ENCODE measurements at places on chromosomes 4 and X. TPM values are rescaled to one million over a fixed set of nuclear protein-coding genes. Genes with fewer than 3 reads are reported as not detected.

GRCh38 chrX:20388594-20388993 is 121.9 kb upstream of the RPS6KA3 start:
- DNase-seq = no peak

GRCh38 chr4:35315419-35315818 is 928.9 kb downstream of the ARAP2 start:
- DNase-seq = no peak

DNA sequence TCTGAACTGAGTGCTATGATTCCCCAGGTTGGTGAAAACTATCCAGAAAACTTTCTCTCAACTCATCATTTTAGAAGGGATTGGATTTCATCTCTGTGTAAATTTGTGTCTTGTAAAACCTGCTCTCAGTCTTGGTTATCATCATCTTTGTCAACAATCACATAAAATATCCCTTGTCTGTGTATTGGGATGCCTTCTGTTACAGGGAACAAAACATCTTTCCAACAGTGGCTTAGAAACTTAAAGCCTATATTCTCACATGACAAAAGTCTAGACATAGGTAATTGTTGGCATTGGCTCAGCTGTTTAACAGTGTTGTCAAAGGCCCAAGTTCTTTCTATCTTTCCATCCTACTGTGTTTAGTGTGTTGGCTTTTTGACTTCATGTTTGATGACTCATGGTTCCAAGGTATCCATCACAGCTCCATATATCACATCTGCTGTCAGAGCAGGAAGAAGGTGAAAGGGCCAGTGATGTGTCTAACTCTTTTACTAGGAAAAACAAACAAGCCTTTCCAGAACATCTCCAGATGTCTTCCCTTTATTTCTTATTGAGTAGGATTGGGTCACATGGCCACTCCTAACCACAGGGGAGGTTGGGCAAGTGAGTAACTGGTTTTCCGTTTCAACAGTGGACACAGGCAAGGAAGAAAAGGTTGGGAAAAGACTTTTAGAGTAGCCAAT is 65.0 kb downstream of the PHEX start:
- no peak for DNase-seq

GRCh38 chr4:46870411-46870810 is 38.6 kb downstream of the COX7B2 start:
- no peak for DNase-seq

DNA sequence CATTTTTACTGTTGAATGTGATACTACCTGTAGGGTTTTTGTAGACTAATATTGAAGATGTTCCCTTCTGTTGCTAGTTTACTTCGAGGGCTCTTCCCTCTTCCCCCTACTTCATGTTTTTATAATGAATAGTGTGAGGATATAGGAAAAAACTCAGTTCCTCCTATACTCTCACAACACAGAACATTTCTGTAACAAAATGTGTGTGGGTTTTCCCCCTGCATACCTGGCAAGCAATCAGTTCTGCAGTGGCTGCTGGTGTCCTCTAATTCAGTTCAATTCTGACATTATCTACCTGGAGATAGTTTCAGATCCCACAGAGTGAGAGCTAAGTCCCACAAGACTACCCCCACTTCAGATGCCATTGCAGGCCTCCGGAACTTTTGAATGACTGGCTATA is 107.9 kb downstream of the KDM6A start:
- no peak for DNase-seq

- DNase-seq = no peak
Measured at GRCh38 chrX:154840856-154841255, 6.4 kb upstream of the SMIM9 start.

DNA sequence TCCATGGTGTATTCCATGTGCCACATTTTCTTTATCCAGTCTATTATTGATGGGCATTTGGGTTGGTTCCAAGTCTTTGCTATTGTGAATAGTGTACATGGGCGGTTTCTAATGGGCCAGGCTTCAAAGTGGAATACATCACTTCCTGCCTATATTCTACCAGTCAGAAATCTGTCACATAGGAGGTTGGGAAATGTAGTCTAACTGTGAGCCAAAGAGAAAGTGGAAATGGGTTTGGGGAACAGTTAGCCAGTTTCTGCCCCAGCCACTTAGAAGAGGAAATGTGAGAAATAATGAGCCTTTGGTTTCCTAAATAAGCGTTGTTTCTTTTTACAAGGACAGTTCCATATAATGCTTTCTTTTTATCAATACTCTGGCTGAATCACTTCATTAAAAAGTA is 85.1 kb upstream of the AP1S2 start:
- no peak for DNase-seq

DNA sequence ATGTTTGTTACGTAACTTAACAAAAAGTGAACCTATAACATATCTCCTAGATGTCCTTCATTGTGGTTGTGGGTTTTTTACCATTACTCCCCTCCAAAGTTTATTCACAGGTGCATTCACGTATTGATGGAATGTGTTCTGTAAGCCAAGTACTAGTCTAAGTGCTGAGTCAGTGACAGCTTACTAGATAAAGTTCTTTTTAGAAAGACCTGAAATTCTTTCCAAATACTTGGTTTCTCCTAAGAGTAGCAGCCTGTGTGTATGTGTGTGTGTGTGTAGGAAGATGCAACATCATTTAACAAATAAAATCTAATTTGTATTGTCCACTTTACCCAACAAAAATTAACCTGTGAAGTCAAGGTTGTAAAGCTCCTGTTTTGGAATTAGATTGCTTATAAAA is 22.1 kb downstream of the NAP1L5 start:
- DNase-seq = no peak

DNA sequence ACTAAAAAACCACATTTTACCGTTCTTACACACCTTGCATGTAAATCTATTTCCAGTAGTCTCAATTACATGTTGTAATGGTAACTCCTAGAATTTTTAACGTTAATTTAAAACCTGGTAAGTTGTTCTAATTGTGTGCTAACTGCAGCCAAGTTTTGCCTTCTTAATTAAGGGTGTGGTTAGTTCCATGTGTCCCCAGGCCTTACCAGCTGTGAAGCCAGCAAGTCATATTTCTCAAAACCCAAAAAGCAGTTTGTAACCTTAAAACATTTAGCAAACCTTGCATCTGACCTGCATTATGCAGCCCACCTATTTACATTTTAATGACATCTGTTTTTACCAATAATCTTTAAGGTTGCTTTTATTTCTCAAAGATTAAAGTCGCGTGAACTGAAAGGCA is 18.4 kb upstream of the FAM47E start:
- no peak for DNase-seq

DNA sequence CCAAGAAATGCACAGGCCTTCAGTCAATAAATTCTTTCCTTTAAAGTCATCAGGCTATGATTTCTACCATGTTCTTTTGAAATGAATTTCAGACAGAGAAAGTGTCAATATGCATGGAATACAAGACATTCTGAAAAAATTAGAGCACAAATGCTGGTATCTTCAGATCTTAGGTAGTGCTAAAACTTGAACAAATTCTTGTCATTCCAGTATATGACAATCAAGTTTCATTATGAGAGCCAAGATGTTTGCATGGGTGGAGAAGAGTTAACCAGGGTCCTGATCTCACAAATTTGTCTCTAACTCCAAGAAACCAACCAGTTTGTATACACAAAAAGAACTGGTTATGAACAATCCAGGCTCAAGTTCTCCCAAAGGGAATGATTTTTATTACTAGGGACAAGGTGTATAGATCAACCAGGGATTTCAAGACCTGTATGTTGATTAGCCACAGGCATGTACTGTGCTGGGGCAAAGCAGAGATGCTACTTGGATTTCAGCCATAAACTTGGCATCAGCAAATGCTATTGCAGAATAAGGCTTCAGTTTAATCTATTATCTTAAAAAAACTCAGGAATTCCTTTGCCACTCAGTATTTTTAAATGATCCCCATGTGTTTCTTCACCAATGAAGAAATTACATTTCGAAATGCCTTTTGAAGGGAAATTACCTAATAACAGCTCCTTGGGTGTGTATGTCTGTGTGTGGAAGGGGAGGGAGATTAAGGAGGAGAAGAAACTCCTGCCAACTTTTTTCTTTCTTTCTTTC is 69.7 kb downstream of the FANCB start:
- DNase-seq = no peak

- no peak for DNase-seq
Measured at GRCh38 chr4:65805936-65806335, 135.6 kb upstream of the EPHA5 start.

GRCh38 chrX:37504991-37505390 is 66.5 kb upstream of the LANCL3 start:
- no peak for DNase-seq

GRCh38 chrX:68978255-68978654 is 149.4 kb downstream of the EFNB1 start:
- DNase-seq = no peak

DNA sequence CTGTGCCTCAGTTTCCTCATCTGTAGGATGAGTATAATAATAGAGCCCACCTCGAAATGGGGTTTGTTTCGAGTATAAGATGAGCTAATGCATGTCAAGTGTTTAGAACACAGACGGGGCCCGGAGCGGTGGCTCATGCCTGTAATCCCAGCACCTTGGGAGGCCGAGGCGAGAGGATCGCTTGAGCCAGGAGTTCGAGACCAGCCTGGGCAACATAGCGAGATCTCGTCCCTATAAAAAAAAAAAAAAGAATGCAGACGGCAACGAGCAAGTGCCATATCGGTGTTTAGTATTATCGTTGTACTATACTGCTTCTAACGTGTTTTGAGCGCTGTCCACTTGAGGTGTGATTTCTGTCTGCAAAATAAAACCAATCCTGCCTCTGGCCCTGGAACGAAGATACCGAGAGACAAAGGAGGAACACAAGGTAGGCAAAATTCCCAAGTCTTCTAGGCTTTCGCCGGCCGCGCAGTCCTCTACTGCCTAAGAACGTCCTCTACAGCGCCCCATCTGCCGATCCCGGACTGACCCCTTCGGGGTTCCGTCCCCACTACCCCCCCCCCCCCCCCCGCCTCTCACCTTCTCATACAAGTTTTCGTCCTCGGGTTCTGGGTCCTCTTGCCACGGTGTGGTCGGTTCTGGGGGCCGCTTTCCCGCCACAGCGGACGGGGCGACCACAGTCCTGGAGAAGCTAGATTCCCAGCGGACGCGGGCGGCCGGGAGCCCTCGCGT is 442 bp downstream of the NDUFB11 start:
- peak; percentile 48 for DNase-seq

GRCh38 chr4:80206521-80207171 is 9.3 kb downstream of the PRDM8 start:
- no peak for DNase-seq

DNA sequence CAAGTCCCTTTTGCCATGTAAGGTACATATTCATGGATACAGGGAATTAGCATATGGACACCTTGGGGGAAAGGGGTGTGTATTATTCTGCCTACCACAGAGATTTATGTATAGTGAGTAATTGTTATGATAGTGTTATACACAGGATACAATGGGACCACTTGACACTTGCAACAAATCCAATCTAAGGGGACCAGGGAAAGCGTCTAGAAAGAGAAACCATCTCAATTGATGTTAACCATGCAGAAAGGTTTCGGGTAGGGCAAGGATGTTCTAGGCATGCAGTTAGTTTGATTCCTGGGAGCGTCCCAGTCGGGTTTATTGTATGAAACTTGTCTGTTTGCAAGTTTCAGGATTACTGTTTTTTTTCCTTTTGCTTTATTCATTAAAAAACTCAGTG is 34.2 kb downstream of the MMRN1 start:
- no peak for DNase-seq

- no peak for DNase-seq
Measured at GRCh38 chr4:97994765-97995465, 148.4 kb downstream of the STPG2 start.

- no peak for DNase-seq
Measured at GRCh38 chr4:180695851-180696250, 1547.4 kb upstream of the TENM3 start.

- no peak for DNase-seq
Measured at GRCh38 chrX:52577464-52578173, 60.8 kb upstream of the XAGE1B start.

DNA sequence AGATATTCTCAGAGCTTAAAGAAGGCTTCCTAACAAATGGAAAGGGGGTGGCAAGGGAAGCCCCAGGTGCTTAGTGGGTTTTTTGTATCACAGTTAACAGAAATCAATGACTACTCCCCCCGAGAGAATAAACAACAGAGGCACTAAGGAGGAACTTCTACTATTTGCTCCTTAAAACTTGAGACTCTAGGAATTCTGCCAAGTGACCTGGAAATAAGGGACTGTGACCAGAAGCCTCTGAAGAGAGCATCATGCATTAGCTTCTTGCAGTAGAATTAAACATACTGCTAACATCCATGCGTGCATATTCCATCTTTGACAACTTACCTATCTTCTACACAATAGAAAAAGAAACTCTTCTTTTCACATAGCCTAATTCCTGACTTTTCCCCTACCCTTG is 86.8 kb downstream of the CAMK2D start:
- DNase-seq = no peak

The POF1B gene
- total RNA-seq = 46.8 TPM

The TASL gene
- 0.55 TPM for total RNA-seq

The USP46 gene
- 34.6 TPM for total RNA-seq

The BLTP1 gene
- total RNA-seq = 109 TPM

The GLRA2 gene
- total RNA-seq = not detected

Data from ureter (tissue), 1 donor.